ENCODE measurements at places on chromosomes 2 and 18.
A peak's percentile ranks its signal among the peaks of the same experiment; 100 is the strongest.

DNA sequence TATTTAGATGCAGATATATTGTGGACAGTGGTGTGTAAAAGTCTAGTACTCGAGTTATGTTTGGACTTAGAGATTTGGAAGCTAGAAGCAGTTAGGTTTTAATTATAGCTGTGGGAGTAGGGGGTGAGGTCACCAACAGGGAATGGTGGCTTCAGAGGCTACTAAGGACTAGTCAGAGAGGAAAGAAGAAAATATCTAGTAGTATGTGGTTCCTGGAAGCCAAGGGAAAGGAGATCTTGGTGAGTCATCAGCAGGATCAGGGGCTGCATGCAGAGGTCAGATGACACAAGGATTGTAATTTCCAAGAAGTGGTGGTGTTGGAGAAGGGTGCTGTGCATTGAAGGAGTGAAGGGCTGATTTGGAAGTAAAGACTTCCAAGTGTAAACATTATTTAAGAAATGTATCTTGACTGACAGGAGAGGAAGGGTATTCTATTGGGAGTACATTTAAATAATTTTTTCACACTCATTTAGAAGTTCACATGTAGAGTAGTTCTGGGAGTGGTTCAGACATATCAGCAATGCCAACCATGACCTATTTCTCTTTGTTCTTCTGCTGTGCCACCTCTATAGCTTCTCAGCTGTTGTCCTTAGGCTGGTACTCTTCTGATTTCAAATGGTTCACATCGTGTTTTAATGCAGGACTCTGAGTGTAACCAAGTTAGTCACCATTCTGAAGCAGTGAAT, 59.1 kb downstream of the ACSL3 start:
- no peak for DNase-seq

GRCh38 chr2:46878886-46879285, 36.7 kb downstream of the MCFD2 start:
- no peak for DNase-seq

- no peak for DNase-seq
These were observed 3.0 kb upstream of the ASPRV1 start for GRCh38 chr2:69964353-69964841.

- no peak for DNase-seq
These were observed 506.6 kb upstream of the SPHKAP start for GRCh38 chr2:228688007-228688645.

GRCh38 chr18:25875551-25876240, 214.7 kb downstream of the SS18 start:
- DNase-seq = no peak

- DNase-seq = no peak
These were observed 268.1 kb downstream of the MYO3B start for GRCh38 chr2:170446078-170446477.

DNA sequence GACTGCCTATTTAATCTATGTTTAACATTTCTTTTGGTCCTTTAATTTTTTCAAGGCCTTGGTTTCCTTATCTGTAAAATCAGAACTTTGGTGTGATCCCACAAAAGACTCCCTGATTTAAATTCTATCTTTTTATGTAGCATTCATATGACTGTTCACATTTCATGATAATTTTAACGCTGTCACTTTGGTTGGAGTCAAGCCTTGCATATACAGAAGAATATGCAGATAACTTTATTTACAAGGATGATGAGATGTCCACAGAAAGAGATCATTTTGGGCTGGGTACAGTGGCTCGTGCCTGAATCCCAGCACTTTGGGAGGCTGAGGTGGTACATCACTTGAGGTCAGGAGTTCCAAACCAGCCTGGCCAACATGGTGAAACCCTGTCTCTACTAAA, 38.4 kb upstream of the SOS1 start:
- no peak for DNase-seq

DNA sequence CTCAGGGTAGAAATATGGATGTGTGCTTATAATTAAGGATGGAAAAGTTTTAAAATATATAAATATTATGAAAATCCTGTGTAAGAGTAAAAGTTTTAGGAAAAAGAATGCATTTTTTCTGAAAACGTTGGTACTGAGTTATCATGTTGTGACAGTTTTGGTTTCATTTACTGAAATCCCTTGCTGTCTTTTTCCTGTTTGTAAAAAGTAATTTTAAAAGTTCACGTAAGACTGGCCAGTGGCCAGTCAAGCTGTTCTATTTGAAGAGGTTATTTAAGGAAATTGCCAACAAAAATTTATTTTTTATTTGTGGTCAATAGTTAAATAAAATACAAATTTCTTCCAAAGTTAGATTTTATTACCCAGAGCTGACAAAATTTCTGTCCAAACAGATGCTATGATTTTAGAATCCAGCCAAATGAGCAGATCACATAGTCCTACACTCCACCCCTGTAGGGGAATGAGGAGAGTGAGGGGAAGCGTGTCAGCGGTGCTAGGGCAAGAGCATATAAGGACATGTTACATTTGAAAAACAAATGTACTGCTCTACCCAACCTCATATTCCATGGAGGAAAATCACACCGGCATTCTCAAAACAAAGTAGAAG, 297.8 kb upstream of the TFPI start:
- DNase-seq = no peak

DNA sequence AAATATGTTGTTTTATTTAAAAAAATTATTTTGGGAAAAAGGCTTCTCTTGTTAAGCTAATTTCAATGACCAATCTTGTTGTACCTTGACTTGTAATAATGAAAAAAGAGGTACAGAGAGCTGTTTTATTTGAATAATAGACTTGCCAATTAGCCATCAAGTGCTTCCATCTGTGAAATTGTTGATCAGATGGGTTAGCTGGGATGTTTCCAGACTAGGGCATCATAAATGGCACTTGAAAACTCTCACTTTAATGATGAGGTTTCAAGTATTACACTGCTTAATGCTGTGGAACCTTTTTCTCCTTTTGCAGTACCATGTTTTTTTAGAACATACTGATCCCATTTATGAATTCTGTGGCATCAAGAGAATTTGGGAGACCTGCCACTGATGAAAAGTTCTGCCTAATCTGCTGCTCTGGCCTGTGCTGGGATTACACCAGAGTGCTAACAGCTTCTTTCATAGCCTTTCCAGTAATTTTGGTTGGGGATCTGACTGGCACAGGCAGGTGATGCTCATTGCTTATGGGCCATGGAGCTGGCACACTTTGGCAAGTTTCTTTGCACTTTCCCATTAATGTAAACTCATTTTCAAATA, 24.2 kb downstream of the PSMD14 start:
- DNase-seq = no peak

- DNase-seq = no peak
These were observed 85.7 kb downstream of the SLC4A3 start for GRCh38 chr2:219713110-219713509.

DNA sequence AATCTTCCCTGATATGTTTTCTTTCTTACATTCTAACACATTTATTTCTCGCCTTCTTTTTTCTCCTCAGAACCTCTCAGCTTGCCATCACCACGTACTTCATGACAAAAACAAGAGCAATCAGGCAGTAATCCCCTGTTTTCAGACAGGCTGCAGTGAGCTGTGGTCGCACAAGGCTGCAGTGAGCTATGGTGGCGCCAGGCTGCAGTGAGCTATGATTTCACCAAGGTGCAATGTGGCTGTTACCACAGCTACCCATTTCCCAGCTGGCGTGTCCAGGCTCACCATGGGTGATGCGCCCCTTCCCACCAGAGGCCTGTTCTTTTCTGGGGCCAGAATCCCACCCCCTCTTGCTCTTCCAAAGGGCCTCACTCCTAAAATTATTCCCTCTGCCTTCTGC, 25.8 kb downstream of the TCF23 start:
- no peak for DNase-seq

DNA sequence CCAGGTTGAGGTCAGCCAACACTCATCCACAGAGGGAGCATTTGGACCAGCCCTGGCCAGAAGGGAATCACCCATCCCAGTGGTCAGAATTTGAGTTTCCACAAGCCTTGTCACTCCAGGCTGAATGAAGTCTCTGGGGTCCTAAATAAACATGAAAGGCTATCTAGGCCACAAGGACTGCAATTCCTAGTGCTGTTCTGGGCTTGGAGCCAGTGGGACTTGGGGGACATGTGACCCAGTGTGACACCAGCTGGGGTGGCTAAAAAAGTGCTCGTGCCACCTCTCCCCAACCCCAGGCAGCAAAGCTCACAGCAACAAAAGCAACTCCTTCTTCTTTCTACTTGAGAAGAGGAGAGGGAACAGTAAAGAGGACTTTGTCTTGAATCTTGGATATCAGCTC, 91.7 kb downstream of the MDH1 start:
- DNase-seq = no peak

DNA sequence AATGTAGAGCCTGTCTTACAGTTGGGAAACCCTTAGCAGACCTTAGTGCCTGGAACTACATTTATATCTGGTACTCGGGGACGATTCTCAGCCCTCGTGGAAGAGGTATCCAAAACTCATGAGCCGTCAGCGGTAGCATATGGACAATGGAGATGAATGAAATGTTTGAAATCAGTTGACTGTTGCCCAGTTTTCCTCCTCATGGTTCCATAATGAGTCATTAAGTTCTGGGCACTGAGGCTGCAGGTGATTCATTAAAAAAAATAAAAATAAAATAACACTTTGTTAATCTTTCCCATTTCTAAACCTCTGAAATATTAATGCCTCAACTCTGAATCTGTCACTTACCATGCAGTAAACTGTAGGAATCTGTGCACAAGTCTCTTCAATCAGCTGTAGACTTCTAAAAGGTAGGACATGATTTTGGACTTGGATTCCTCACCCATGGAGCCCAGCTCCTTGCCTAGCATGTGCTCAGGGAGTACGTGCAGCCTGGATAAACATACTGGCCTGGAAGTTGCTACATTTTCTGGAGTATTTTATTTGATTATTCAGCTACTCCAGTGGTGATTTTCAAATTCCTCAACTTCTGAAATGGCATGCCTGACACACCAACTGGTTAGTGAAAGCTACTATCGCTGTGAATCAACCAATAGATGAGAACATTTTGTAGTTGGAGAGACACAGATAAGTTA, 979.2 kb downstream of the CNTNAP5 start:
- no peak for DNase-seq

DNA sequence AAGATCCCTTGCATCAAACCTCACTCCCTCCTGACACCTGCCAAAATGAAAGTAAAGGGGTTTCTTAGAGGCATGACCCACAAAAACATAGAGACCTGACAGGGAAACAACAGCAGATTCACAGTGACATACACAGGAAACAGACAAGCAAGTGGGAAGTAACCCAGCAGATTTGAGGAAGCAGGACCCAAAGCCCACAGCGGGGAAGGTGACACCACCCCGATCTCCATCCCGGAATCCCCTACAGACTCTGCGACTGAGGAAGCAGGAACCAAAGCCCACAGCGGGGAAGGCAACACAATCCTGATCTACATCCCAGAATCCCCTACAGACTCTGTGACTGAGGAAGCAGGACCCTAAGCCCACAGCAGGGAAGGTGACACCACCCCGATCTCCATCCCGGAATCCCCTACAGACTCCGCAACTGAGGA, 21.6 kb downstream of the CIB4 start:
- DNase-seq = peak; percentile 20

DNA sequence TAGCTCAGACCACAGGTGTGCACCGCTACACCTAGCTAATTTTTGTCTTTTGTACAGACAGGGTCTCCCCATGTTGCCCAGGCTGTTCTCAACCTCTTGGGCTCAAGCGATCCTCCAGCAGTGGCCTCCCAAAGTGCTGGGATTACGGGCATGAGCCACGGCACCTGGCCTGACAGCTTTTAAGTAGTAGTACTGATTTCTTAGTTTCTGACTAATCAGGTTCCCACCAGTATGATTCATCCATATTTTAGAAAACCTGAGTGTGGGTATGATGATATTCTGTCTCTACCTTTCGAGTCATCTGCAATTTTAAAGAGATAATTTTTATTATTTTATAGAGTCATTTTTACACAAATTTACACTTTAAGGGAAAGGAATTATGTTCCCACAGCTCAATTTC, 46.4 kb upstream of the GULP1 start:
- DNase-seq = no peak

Measured in left forelimb (tissue), 1 donor.